Activated CD4-positive, alpha-beta T cell treated with anti-CD3 and anti-CD28 coated beads, Interleukin-2, amount 10 ng/mL, durations not matched to agents 7 days and 5 days (primary cell): ENCODE measurements at places on chromosomes 2 and 18. TPM values are rescaled to one million over a fixed set of nuclear protein-coding genes. Genes with fewer than 3 reads are reported as not detected.
A peak's percentile ranks its signal among the peaks of the same experiment; 100 is the strongest.

The HOXD1 gene
- total RNA-seq, result not detected

DNA sequence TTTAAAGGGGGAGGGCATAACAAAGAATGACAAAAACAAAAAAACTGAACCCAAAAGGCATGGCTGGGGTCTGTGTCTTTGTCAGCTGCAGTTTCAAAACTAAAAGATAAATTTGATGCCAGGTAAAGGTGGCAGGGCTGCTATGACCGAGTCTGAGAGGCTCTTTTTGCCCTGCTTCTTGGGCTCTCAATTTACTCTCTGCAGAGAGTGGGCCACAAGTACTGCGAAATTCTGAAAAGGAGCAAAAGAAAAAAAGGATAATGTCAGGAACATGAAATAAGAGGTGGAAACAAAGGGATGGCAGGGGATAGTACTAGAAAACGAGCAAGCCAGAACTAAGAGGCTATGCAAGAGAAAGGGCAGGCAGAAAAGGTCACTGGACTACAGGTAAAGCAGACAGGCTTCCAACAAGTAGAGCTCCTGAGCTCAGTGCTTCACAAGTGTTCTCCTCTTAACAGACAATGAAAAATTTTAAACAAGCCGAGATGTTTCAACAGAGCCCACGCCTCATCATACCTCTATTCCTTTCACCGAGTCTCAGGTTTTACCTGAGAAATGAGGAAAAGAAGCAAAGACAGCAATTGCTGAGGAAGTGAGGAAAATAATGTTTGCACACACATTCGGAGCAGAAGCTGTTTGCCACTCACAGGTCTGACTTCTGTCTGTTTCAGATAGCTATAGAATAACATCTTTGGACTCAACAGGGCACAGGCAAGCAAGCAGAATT lies 7.3 kb downstream of the IRS1 start:
- no peaks in the 10 kb centered on the region for H3K27me3 ChIP-seq
- peaks cover 69% of the 10 kb centered on the region for H3K4me1 ChIP-seq
- H3K27ac ChIP-seq, result peak overlapping the region; percentile 85
- peak overlapping the region; percentile 66 for H3K4me3 ChIP-seq

DNA sequence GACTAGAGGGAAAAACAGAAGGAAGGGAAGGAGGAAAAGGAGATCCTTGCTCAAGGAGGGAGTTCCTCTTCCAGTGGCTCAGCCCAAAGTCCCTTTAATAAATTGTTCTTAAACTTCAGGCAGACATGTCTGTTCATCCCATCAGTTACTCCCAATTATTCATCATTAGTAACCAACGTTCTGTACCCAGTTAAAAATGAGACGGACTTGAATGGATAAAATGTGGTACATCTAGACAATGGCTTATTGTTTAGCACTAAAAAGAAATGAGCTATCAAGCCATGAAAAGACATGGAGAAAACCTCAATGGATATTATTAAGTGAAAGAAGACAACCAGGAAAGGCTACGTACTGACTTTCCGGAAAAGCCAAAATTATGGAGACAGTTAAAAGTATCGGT lies 50.8 kb upstream of the ACSL3 start:
- no peaks in the 10 kb centered on the region for H3K36me3 ChIP-seq
- H3K4me3 ChIP-seq, result no peak overlapping the region
- H3K27me3 ChIP-seq, result no peaks in the 10 kb centered on the region

The ST6GAL2 gene
- not detected for total RNA-seq
